ENCODE measurements at places on chromosomes 1 and 21.

DNA sequence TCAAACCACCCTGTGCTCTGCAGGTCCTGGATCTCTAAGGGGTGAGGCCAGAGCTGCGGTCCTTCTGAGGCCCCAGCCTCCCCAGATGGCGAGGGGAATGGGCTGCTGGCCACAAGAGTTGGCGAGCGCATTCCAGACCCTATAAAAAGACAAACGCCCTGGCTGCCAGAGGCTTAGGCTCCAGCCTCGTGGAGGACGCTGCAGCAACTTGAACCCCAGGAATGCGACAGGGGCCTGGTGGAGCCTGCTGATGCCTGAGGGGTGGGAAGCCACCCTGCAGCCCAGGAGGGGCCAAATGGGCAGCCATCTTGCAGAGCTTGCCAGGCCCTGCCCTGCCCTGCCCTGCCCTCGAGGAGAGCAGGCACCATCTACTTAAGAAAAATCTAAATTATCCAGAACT is 8.6 kb downstream of the CACNA1S start:
- DNase-seq = no peak

GRCh38 chr1:176522310-176522845 is 59.4 kb downstream of the PAPPA2 start:
- no peak for DNase-seq

- no peak for DNase-seq
Measured at GRCh38 chr1:208238710-208239472, 5.3 kb downstream of the PLXNA2 start.

- DNase-seq = no peak
Measured at GRCh38 chr1:41975850-41976569, 57.3 kb upstream of the HIVEP3 start.

GRCh38 chr1:24930260-24931145 is at the start of gene RUNX3:
TSS of gene RUNX3 (minus strand) at chr1:24930276. CDS start at chr1:24929868, 408 bp downstream.
- DNase-seq = peak; percentile 96

DNA sequence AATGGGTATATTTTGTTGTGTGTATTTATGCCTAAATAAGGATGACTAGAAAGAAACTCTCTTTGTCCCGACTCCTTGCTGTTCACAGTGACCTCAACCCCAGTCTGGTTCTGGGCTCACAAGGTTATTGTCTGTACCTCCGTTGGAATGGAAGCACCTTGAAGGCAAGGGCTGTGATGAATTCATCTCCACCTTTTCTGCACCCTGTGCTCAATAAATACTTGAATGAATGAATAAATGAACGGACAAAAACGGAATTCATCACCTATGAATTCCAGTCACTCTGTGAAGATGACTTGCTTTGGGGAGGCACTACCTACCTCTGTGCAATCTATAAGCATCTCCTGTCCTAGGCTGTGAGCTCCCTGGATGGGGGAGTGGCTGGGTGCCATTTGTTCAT is 39.3 kb downstream of the HSPG2 start:
- DNase-seq = no peak

DNA sequence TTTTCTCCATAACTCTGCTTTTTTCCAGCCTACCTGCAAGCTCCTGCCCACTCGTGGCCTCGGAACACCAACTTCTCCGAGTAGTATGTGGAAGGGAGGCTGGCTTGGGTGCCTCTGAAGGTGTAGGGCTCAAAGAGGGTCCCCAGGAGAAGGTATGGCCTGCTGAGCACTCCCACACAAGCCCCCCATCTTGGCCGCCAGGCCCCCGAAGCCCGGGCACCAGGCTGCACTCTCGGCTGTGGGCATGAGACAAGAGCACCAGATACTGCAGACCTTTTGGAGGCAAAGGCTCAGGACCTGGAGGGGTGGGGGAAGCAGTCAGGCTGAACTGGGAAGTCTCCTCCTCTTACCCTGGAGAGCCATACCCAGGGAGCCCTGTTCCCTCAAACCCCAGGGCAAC is 1.7 kb downstream of the ZNF692 start:
- DNase-seq = no peak

GRCh38 chr1:31936278-31936980 is 1.7 kb downstream of the PTP4A2 start:
- DNase-seq = no peak

- no peak for DNase-seq
Measured at GRCh38 chr1:5613900-5614299, 378.3 kb downstream of the NPHP4 start.

- DNase-seq = no peak
Measured at GRCh38 chr1:226135059-226135651, 51.4 kb downstream of the ACBD3 start.

Data from CD4-positive, alpha-beta T cell treated with Interleukin-17A for 4 hours (primary cell).